HCEC 1CT (cell line): ENCODE measurements at places on chromosomes 11 and 22.

DNA sequence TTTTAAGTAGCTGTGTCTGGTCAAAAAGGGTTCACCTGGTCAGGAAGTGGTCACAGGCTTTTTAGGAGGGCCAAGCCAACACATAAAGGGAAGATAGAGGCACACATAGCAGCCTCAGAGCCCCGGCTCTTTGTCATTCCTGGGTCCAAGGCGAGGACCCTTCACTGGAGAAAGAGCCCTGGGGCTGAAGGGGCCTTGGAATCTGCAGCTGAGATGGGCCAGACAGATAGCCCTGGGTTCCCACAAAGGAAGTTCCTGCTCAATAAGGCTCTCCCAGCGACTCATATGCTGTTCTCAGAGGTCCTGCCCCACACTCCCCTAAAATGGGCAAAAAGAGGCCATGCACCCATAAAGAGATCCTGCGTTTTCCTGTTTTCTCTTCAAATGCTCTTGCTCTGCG, 77.7 kb downstream of the LINC01488 start:
- no peak for DNase-seq

- peak; percentile 38 for DNase-seq
These were observed 98.3 kb upstream of the CHRM4 start for GRCh38 chr11:46489656-46490560.

GRCh38 chr11:128941573-128942271, 949 bp downstream of the TP53AIP1 start:
- no peak for DNase-seq

DNA sequence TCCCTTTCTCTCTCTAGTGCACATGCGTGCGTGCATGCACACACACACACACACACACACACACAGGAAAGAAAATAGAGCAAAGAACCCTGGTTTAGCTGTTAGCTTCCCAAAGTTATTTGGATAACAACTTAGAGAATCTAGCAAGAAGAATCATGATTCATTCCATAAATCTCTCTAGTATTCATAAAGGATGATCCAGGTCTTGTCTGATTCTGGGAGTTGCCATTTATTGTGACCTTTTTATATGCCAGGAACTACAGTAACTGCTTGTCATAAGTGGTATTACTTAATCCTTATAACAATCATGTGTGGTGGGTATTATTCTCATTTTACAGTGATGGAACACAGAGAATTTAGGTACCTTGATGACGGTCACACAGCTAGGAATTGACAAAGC, 141.5 kb upstream of the MTMR2 start:
- no peak for DNase-seq

DNA sequence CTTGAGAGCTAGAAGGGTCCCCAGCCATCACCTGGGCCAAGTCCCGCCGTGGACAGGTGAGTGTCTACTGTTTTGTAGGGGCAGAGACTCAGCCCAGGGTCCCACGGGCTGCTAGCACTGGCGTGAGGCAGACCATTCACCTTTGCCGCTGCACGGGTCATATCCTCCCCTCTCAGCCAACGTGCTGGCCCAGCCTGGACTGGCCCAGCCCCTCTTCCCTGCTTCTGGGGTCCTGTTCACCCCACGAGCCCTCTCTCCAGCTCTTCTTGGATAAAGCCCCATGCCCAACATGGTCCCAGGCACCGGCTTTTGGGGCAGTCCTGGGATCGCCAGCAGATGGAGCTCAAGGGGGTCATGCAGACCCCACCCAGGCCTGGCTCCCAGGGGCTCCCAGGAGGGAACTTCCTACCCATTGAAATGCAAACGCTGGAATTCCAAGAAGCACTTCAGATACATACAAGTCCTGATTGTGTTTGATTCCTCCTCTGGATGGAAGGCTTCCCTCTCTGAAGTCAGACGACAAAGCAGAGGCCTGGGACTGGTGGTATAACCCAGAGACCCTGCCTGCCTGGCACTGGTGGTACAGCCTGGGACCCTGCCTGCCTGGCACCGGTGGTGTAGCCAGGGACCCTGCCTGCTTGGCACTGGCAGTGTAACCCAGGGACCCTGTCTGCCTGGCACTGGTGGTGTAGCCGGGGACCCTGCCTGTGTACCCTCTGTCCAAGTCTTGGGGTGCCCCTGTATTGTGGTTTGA, 8.9 kb upstream of the SEPTIN5 start:
- no peak for DNase-seq

GRCh38 chr22:37926771-37927636, 20.9 kb downstream of the MICALL1 start:
- no peak for DNase-seq

- DNase-seq: peak; percentile 47
These were observed 22.9 kb downstream of the ZBTB16 start for GRCh38 chr11:114082415-114082748.

DNA sequence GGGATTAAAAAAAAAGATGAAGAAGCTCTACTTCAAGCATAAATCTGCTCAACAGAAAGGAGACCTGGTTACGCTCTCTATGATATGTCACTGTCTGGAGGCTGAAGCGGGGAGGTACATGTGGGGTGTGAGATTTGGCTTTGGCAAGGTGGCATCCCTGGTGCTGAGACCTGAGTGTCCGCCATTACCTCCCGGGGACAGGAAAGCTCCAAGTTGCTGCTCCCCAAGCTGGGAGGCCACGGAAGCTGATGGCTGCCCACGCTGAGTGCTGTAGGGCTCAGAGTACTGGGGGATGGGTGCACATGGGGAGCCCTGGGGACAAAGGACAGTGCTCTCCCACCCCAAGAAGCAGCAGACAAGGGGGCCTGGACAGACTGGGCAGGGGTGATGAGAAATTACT, 167.9 kb downstream of the DSCAML1 start:
- no peak for DNase-seq

- no peak for DNase-seq
These were observed 22.8 kb downstream of the PITPNB start for GRCh38 chr22:27896245-27896644.

GRCh38 chr11:1674173-1675131, 22.5 kb upstream of the KRTAP5-6 start:
- DNase-seq: no peak

DNA sequence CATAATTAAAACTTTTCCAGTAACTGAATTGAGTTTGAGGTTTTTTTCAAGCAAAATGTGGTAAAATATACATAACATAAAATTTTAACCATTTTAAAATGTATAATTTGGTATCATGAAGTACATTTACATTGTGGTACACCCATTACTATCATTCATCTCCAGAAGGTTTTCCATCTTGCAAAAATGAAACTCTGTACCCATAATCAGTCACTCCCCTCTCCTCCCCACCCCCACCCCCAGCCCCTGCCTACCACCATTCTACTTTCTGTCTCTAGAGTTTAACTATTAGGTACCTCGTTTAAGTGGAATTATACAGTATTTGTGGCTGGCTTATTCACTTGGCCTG, 63.7 kb downstream of the MICAL2 start:
- DNase-seq: no peak

- DNase-seq: peak; percentile 46
These were observed 33.7 kb upstream of the SLC17A6 start for GRCh38 chr11:22304337-22304961.

GRCh38 chr11:42620796-42621195, 691.0 kb upstream of the API5 start:
- no peak for DNase-seq

DNA sequence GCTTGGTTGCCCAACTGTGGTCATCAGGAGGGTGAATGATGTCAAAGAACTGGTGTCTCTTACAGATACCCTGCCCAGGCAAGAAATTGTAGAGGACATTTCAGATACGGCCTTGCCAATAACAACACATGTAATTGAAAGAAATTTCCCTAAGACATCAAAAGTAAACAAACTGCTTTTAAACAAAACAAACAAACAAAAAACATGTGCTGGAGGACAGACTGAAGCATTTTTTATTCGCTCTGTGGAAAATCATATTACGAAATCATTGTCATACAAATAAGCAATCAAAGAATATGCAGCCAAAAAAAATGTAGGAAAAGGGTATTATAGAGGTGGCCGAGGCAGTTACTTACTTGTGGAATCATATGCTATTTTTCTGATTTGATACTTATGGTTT, 52.1 kb upstream of the MYEOV start:
- no peak for DNase-seq

- no peak for DNase-seq
These were observed 13.1 kb upstream of the YAP1 start for GRCh38 chr11:102097186-102097585.

GRCh38 chr22:32728291-32728690, 73.2 kb upstream of the TIMP3 start:
- no peak for DNase-seq

DNA sequence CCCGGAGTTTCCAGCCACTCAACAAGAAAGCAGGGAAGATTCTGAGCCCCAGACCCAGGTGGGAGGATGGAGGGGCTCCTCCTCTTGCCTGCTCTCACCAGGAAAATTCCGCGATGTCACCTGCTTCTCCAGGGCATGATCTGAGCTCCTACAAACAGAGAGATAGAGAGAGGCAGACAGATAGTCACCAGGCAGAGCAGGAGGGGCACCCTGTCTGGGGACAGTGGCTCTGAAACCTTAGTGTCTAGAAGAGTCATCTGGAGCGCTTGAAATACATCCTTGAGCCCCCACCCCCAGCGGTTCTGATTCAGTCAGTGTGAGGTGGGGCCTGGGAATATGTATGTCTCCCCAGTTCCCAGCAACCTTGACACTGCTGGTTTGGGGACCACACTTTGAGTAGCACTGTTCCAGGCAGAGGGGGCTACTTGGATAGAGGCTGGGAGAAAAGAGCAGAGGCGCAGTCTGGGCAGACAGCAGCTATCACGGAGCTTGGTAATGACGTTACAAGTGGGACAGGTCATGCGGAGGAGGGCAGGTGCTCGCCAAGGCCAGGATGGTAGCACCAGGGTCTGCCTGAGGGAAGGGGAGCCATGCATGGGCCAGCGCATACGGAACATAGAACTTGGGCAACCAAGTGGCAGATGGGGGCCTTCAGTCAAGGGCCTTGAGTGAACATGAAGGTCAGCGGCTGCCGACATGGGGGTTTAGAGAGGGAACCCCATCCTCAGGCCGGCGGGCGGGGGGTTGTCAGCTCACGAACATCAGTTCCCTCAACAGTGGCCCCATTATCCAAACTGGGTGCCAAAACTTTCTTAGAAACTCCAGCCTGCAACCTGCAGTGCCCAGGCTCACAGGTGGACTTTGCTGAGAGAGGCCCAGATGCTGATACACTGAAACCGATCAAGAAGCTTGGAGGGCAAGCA, 60.9 kb upstream of the MYEOV start:
- no peak for DNase-seq

DNA sequence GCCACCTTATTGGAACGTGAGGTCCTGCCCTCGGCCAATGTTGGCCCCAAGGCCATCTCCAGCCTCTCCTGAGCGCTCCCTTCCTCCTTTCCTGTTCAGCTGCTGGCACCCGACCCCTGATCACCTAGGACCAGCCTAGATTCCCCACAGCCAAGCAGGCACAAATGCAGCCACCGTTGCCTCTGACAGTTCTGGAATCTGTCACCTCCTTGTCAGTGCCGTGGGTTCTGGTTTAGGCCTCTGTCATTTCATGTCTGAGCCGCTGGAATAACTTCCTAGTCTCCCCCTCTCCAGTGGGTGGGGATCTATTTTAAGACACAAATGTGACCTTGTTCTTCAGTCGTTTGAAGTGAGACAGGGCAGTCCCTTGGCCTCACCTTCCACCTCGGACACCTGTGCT, 29.7 kb downstream of the FADS3 start:
- no peak for DNase-seq

- no peak for DNase-seq
These were observed 251.8 kb downstream of the TENM4 start for GRCh38 chr11:79189055-79189454.

- DNase-seq: peak; percentile 89
These were observed 59.6 kb downstream of the PISD start for GRCh38 chr22:31602259-31602952.

DNA sequence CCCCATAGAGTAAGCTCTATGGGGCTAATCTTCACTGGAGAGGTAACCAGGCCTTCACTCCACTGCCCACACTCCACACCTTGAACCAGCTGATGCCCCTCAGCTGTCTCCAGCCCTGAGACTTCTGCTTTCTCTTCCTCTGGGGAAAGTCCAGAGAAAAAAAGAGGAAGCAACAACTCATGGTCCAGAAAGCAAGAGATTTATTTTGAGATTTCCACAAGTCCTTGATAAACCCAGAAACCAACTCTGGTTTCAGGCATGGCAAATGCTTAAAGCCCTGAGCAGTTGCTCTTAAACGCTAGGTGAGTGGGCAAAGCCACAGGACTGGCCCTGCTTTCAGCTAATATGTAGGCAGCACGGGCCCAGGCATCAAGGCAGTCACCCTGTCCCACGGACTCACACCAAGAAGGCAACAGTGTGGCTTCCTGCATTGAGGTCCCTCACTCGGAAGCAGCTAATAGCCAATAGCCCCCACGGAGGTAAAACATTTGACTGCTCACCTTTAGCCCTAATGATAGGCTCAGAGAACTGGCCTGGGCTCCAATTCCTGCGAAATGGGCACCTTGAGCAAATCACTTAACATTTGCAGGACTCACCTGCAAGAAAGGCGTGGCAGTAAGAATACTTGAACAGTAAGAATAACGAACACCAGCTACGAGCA, 4.3 kb downstream of the CYB561A3 start:
- no peak for DNase-seq

DNA sequence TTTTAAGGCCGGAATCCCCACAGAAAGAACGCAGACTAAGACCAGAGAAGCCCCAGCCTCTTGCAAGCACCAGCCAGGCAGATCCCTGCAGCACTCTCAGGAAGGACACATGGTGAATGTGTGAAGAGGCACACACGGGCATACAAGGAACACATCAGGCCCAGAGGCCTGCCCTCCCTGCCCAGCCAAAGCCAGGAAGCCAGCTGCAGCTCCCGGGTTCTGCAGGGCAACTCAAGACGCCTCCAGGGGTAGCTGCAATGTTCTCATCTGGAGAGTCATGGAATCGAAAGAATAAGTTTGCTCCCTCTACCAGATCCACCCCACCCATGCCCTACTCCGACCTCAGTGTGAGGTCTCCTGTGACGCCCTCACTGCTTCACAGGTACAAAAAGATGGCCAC, 2.3 kb downstream of the DGCR2 start:
- DNase-seq: no peak

DNA sequence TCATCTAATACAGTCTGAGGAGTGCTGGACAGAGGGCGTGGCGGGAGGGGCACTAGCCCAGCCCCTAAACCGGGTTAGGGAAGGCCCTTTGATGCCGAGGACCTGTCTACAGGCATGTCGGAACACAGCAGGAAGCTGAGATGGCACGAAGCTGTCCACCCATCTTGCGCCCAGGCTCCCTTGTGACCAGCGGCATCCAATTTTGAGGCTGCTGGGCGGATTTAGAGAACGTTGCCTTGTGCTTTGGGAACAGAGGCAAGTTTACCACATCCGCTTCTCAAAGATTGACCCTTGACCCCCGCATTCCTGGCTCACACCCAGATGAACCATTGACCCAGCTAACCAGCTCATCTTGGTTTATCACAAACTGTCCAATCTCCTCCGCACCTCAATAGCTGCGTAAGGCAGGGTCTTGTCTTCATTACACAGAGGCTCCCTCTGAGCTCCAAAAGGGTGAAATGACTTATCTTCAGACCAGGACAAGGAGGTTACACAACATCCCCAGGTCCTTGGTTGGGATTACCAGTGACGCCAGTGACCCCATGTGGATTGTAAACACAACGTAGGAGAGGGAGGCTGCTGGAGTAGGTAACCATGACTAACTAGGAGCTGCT, 4.5 kb downstream of the FAM83F start:
- DNase-seq: peak; percentile 74

- no peak for DNase-seq
These were observed 24.1 kb downstream of the TOLLIP start for GRCh38 chr11:1285316-1285744.
